Activated T-helper 1 cell treated with anti-CD3 and anti-CD28 coated beads, Interleukin-12 subunit alpha, Interleukin-12 subunit beta, Interleukin-2, Interleukin-4 antibody, amounts not matched to agents 30 ng/mL and 10 ng/mL and 1 ng/mL, durations not matched to agents 14 hours and 24 hours and 36 hours (primary cell): ENCODE measurements at places on chromosomes 7 and 10. TPM values are rescaled to one million over a fixed set of nuclear protein-coding genes. Genes with fewer than 3 reads are reported as not detected.

DNA sequence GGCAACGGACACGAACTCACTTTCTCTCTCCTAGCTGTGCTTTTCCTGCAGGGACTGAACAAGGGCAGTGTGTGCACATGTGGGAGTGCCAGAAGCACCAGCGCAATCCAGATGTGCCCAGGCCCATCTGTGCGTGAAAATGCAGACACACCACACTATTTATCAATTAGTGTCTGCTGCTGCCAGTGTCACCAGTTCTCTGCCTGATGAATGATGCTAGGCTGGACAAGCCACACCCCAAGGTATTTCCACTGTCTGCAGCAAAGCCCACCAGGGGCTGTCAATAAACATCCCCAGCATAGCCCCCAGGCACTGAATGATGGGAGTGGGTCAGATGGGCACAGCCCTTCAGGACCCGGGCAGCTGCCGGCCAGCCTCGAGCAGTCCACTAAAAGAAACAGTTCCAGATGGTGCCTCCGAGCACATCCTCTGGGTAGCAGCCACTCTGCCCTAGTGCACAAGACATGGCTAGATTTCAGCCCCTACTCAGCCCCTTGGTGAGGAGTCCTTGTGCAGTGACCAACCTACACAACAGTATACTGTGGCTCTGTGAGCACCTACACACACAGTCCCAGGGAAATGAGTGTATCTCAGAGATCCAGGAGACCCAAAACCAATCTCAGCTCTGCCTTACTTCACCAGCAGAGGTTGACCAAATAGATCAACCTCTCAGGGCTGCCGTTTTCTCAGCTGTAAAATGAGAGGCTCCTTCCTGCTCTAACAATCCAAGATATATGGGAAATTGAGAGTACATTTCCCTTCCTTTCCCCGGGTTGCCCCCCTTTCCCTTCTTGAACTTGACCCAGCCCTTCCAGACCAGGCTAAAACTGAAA, 314.7 kb downstream of the PLXNA4 start:
- DNase-seq = no peak

AGAP9 gene
- total RNA-seq = 9.2 and 9.5 TPM in 2 replicates

DNA sequence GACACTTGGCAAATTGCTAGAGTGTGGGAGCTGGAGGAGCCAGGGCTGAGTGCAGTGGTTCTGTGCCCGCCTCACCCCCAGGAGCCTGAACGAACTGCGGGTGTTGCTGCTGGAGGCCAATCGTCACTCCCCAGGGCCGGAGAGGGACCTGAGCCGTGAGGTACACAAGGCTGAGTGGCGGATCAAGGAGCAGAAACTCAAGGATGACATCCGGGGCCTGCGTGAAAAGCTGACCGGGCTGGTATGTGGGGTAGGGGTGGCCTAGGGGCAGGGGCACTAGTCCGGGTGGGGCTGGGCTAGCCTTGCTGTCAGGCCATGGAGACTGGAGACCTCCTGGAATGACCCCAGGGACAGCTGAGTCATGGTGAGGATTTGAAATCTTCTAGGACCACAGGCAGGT, 56.7 kb upstream of the GTF2IRD1 start:
- DNase-seq = no peak

- no peak for DNase-seq
Measured at GRCh38 chr7:125661-126060, 66.7 kb upstream of the FAM20C start.

DNA sequence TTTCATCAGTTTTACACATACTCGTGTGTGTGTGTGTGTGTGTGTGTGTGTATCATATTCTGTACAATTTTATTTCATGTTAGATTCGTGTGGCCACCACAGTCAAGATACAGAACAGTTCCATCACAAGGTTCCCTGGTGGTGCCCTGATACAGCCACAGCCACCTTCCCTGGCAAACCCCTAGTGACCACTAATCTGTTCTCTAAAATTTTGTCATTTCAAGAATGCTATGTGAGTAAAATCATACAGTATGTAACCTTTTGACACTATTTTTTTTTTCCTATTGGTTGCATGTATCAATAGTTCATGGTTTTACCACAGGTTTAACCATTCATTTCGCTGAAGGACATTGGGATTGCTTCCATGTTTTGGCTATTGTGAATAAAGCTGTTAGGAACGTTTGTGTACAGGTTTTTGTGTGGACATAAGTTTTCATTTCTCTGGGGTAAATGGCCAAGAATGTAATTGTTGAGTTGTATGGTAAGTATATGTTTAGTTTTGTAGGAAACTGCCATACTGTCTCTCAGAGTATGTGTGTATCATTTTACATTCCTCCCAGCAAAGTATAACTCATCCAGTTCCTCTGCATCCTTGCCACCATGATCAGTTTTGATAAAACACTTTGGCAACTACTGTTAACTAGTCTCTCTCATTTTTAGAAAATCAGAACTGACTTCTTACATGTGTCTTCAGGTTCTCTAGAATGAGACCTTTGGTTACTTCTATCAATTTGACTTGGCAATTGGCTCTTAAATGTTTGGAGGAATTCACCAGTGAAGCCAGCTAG, 20.6 kb downstream of the KLHDC10 start:
- no peak for DNase-seq

GRCh38 chr10:103490986-103491314, 2.6 kb upstream of the NEURL1 start:
- no peak for DNase-seq

DNA sequence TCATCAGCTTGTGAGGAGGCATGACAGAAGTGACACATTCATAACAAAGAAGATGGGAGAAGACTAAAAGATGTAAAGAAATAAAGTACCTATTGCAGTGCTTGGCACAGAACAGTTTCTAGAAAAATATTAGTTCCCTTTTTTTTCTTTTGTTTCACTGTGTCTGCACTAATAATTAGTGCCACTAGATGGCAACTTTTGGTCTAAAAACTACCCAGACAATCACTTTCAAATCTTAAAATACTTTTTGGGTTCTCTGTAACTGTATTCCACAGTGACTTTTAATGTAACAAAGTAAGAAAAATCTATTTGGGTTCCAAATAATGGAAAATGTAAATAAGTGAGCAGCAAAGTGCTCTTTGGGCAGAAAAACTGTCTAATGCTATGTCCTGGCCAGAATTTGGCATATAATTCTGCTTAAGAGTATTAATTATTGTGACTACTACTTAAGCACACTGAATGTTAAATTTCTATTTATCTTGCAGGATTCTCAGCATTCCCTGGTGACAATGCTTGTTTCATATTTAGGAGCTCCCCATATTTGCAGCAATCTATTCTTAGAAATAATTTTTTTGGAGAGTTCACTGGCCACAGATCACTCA, 134.8 kb upstream of the KIF5B start:
- no peak for DNase-seq

GRCh38 chr7:81408728-81409127, 361.1 kb downstream of the HGF start:
- DNase-seq = no peak

DNA sequence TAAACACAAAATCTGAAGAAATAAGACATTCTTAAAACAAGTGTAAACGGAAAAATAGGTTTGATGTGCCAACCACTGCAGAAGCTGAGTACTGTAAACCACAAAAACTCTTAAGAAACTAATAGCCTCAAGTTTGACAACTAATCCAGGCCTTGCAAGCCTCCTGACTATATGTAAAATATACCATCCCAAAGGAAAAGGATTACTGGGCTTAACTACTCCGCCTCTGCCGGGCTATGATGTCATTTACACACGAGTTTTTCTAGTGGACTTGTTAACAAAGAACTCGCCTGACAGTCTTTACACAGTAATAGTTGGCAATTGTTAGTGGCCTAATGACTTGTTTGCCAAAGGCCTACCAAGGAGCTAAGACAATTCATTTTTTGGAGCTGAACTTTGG, 2.1 kb downstream of the KIF5B start:
- DNase-seq = no peak

DNA sequence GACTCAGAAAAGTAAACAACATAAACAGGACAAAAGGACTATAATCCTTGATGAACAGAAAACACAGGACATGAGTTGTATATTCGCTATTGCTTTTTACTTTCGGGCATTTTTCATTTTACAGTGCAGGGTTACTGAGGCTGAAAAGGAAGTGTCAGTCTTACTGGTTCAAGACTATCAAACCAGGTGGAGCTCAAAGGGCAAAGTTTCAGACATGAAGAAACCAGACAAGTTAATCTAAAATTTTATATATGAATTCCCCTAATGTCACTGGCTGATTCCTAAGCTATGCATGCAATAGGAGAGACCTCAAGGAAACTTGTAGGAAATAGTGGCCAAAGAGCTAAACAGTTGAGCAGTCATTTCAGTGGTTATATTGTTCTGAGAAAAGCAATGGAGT, 11.4 kb downstream of the TCAF1 start:
- no peak for DNase-seq

GRCh38 chr10:86205306-86206239, 161.0 kb downstream of the GRID1 start:
- DNase-seq = no peak
